ENCODE measurements at places on chromosomes 3 and 15. TPM values are rescaled to one million over a fixed set of nuclear protein-coding genes. Genes with fewer than 3 reads are reported as not detected.

DNA sequence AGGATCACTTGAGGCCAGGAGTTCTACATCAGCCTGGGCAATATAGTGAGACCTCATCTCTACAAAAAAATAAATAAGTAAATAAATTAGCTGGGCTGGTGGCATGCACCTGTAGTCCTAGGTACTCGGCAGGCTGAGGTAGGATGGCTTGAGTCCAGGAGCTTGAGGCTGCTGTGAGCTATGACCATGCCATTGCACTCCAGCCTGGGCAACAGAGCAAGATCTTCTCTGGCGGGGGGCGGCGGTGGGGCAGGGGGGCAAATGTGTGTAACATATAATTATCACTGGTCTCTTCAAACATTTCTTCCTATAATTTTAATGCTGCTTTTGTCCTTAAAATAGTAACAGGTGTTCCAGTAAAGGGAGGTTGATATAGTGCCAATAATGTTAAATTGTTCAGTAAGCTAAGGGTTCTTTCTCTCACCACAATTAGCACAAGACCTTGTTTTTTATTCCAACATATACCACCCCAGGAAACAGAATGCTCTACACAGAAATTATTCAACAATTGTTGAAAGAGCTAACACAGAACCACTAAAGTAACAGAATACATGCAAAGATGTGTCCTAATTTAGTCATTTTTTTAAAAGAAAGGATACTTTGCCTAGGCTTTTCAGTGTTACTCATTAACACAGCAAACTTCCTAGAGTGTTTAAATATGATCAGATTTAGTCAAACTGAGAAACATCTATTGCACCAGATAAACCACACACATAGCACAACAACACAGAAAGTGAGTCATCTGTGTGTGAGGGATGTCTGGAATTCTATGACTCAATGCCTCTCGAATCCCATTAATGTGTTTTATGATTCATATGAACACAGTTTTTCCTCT, 29.1 kb downstream of the ANKRD28 start:
- peaks cover 6% of the 10 kb centered on the region for H3K36me3 ChIP-seq
- no peak overlapping the region for H3K4me3 ChIP-seq
- H3K27ac ChIP-seq: no peak overlapping the region
- no peaks in the 10 kb centered on the region for H3K27me3 ChIP-seq
- DNase-seq: no peak

DNA sequence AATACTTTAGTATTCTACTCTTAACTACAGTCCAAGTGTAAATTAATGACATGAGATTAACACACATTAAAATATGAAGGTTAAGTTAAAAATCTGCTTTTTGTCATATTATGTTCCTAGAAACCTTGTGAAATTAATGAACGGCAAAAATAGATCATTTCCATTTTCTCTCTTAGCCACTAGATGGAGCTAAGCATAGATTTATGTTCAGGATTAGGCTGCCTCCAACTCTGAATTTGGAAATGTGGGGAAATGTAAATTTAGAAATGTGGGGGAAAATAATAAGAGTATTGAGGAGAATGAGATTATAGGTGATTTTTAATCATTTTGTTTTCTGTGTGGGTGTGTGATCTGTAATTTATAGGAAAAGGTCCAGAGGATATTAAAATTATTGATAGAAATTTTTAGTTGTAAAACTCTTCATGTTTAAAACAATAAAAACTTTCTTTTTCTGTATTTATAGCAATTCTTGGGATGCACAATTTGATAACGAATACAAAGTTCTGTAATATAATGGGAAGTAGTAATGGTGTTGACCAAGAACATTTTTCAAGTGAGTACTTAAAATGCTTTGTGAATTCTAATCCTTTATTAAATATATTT, 59.2 kb downstream of the TMOD3 start:
- no peak for DNase-seq
- H3K4me3 ChIP-seq: no peak overlapping the region
- H3K27me3 ChIP-seq: no peaks in the 10 kb centered on the region
- H3K36me3 ChIP-seq: peaks cover 59% of the 10 kb centered on the region
- H3K27ac ChIP-seq: no peak overlapping the region

DNA sequence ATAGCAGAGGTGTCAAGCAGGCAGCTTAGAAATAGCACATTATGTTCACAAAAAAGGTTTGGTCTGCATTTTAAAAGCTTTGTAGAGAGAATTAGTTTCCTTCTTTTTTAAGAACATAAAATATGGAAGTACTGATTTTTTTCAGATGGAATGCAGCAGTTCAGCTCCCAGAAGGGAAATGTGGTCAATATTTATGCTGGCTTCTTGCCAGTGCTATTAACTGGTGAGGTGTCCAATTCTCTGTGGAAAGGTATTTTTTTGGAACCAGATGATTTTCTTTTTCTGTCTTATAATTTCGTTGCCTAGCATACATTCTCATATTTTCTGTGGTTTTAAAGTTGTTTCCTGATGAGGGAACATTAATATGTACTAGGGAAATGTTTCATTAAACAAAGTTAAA, 211.4 kb upstream of the ZNF385D start:
- H3K27ac ChIP-seq: no peak overlapping the region
- no peaks in the 10 kb centered on the region for H3K36me3 ChIP-seq
- no peaks in the 10 kb centered on the region for H3K4me1 ChIP-seq

The SPPL2A gene
- 42.7 TPM for total RNA-seq

GRCh38 chr3:143551761-143552160, 296.5 kb downstream of the SLC9A9 start:
- no peak overlapping the region for H3K4me3 ChIP-seq
- no peak overlapping the region for H3K27ac ChIP-seq
- H3K27me3 ChIP-seq: no peaks in the 10 kb centered on the region
- no peaks in the 10 kb centered on the region for H3K36me3 ChIP-seq
- no peak for DNase-seq
- peaks cover 5% of the 10 kb centered on the region for H3K4me1 ChIP-seq

DNA sequence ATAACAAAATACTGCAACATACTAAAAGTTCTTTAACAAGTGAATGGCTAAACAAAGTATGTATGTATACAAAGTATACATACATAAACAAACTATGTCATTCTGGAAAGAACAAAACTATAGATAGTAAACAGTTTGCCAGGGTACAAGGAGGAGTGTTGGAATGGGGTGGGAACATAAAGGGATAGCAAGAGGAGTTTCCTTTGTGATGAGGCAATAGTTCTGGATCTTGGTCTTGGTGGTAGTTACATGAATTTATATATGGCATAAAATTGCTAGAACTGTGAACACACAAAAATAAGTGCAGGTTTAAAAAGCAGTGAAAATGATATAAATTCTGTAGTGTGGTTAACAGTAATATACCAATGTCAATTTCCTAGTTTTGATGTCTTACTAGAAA, 22.0 kb downstream of the ZNF148 start:
- DNase-seq: no peak
- no peak overlapping the region for H3K27ac ChIP-seq
- no peaks in the 10 kb centered on the region for H3K4me1 ChIP-seq
- no peak overlapping the region for H3K4me3 ChIP-seq

The MESP1 gene
- 0.32 TPM for total RNA-seq

The SLITRK3 gene
- 0.09 TPM for total RNA-seq

DNA sequence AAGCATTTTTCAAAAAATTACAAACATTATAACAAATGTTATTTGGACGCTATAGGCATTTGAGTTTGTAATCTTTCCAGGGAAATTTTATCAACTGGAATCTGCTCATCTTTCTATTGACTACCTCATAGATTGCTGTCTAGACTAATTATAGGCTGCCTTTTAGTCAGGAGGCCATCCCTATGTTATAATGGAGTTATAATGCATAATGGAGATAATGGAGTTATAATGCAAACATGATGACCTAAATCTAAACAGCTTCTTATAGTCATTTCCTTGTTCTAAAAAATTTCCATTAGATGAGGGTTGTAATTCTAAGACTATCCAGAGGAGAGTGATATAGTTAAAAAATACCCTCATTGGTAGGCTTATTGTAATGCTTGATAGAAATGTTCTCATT, 226.4 kb downstream of the SI start:
- no peak for DNase-seq
- no peaks in the 10 kb centered on the region for H3K27me3 ChIP-seq
- no peak overlapping the region for H3K4me3 ChIP-seq
- no peaks in the 10 kb centered on the region for H3K4me1 ChIP-seq
- H3K27ac ChIP-seq: no peak overlapping the region

- peaks cover 59% of the 10 kb centered on the region for H3K36me3 ChIP-seq
- no peaks in the 10 kb centered on the region for H3K27me3 ChIP-seq
- peak overlapping the region; percentile 86 for H3K27ac ChIP-seq
- H3K4me1 ChIP-seq: peaks cover 27% of the 10 kb centered on the region
- peak; percentile 86 for DNase-seq
These were observed 39.7 kb upstream of the MYZAP start for GRCh38 chr15:57551715-57552677.

- peak overlapping the region; percentile 43 for H3K4me3 ChIP-seq
- peak; percentile 85 for DNase-seq
- no peaks in the 10 kb centered on the region for H3K36me3 ChIP-seq
- no peaks in the 10 kb centered on the region for H3K27me3 ChIP-seq
- H3K4me1 ChIP-seq: peaks cover 31% of the 10 kb centered on the region
These were observed 1.9 kb downstream of the RHO start for GRCh38 chr3:129530251-129530791.

DNA sequence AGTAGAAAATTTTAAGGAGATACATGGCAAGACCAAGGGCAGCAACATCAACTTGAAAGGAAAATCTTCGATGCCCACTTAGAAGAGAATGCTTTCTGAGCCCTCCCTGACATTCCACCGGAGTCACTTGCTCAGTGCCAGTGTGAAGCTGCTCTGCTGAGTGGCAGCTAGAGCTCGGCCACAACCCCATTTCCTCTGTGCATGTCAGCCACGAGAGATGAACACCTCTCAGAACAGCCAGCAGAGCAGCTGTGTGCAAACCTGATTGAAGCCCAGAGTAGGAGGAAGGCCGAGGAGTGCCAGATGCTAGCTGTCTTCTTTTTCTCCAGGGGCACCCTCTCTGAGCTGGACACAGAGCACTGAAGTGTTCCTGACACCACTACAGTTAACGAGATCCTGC, 12.2 kb downstream of the TARS3 start:
- no peak overlapping the region for H3K4me3 ChIP-seq
- H3K36me3 ChIP-seq: peaks cover 21% of the 10 kb centered on the region
- no peak overlapping the region for H3K27ac ChIP-seq
- no peaks in the 10 kb centered on the region for H3K4me1 ChIP-seq

- no peaks in the 10 kb centered on the region for H3K36me3 ChIP-seq
- DNase-seq: no peak
- no peaks in the 10 kb centered on the region for H3K27me3 ChIP-seq
- no peak overlapping the region for H3K4me3 ChIP-seq
These were observed 77.5 kb upstream of the CADM2 start for GRCh38 chr3:84881288-84881687.

GRCh38 chr3:14494973-14495300, 45.2 kb downstream of the GRIP2 start:
- DNase-seq: no peak
- no peaks in the 10 kb centered on the region for H3K4me1 ChIP-seq
- no peak overlapping the region for H3K4me3 ChIP-seq
- no peak overlapping the region for H3K27ac ChIP-seq
- no peaks in the 10 kb centered on the region for H3K36me3 ChIP-seq

GRCh38 chr3:173703771-173704170, 306.2 kb downstream of the NLGN1 start:
- H3K4me1 ChIP-seq: no peaks in the 10 kb centered on the region
- no peak for DNase-seq
- no peak overlapping the region for H3K27ac ChIP-seq
- H3K36me3 ChIP-seq: no peaks in the 10 kb centered on the region

- DNase-seq: no peak
- no peaks in the 10 kb centered on the region for H3K27me3 ChIP-seq
- no peak overlapping the region for H3K27ac ChIP-seq
- H3K4me3 ChIP-seq: no peak overlapping the region
- no peaks in the 10 kb centered on the region for H3K36me3 ChIP-seq
These were observed 11.6 kb downstream of the RPL15 start for GRCh38 chr3:23928524-23928923.

The LMAN1L gene
- not detected for total RNA-seq

DNA sequence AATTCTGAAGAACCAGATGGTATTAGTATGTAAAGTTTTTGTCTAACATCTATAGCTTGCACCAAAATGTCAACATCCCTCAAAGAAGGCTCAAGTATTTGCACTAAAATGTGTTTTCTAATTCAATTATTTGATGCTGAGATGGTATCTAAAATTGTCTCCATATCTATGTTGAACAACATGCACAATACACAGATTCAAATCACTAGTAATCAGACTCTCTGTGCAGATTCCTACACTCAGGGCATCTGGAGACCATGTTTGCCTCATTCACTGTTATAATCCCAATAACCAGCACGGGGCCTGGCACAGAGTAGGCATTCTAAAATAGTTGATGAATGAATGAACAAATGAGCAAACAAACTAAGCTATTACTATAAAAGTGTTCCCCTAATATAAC, 2.6 kb downstream of the FILIP1L start:
- no peak for DNase-seq
- no peak overlapping the region for H3K27ac ChIP-seq
- no peaks in the 10 kb centered on the region for H3K36me3 ChIP-seq
- H3K4me1 ChIP-seq: peaks cover 5% of the 10 kb centered on the region

DNA sequence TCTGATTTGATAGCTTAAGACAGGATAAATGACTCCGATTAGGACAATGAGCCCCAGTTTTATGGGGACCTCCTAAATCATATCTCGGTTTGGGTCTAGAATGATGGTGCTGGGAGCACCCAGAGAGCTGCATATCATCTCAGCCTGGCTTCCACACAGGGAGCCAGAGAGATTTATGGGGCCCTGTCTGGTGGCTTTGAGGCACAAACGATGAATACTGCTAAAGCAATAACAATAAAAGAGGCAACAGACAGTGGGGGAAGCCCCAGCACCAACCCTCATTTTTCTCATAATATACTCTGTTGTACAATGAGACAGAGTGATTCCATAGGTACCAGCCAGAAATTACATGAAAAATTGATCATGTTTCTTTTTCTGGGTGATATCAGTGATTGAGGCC, 889.0 kb upstream of the CFAP20DC start:
- H3K27ac ChIP-seq: no peak overlapping the region
- H3K36me3 ChIP-seq: no peaks in the 10 kb centered on the region
- DNase-seq: no peak
- H3K4me1 ChIP-seq: peaks cover 7% of the 10 kb centered on the region
- no peaks in the 10 kb centered on the region for H3K27me3 ChIP-seq

DNA sequence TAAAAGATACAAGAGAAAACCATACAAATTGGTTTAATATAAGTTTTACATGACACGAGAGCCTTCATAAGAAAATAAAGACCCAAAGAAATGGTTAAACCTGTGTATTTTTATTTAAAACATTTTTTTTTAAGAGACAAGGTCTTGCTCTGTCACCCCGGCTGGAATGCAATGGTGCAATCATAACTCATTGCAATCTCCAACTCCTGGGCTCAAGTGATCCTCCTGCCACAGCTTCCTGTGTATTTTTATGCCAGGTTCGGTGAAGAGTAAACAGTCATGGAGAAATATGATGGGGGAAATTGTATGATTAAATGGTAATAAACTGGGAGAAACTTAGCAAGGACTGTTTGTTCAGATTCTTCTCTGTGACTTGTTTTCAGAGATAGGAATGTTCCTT, 441.0 kb downstream of the TUSC7 start:
- no peak overlapping the region for H3K27ac ChIP-seq
- peaks cover 2% of the 10 kb centered on the region for H3K4me1 ChIP-seq
- H3K36me3 ChIP-seq: no peaks in the 10 kb centered on the region
- H3K27me3 ChIP-seq: no peaks in the 10 kb centered on the region

GRCh38 chr3:183868796-183869195, 15.9 kb downstream of the PARL start:
- no peak overlapping the region for H3K4me3 ChIP-seq
- peaks cover 53% of the 10 kb centered on the region for H3K36me3 ChIP-seq
- no peaks in the 10 kb centered on the region for H3K27me3 ChIP-seq

The COL6A5 gene
- total RNA-seq: 0.02 TPM
